ENCODE measurements at places on chromosomes 5 and 9.

- H3K27ac ChIP-seq, result no peak overlapping the region
- no peaks in the 10 kb centered on the region for H3K27me3 ChIP-seq
- peak; percentile 20 for DNase-seq
- H3K4me1 ChIP-seq, result peaks cover 16% of the 10 kb centered on the region
Observed at GRCh38 chr5:141866096-141866495, 12.1 kb downstream of the PCDH1 start.

- no peak overlapping the region for H3K4me3 ChIP-seq
- no peaks in the 10 kb centered on the region for H3K36me3 ChIP-seq
- DNase-seq, result no peak
Observed at GRCh38 chr9:111805830-111806241, 11.1 kb upstream of the SHOC1 start.

GRCh38 chr9:71552480-71552879, 215.8 kb downstream of the CEMIP2 start:
- DNase-seq, result no peak
- H3K4me3 ChIP-seq, result no peak overlapping the region
- H3K27ac ChIP-seq, result no peak overlapping the region
- H3K36me3 ChIP-seq, result no peaks in the 10 kb centered on the region
- H3K27me3 ChIP-seq, result peaks cover 61% of the 10 kb centered on the region

DNA sequence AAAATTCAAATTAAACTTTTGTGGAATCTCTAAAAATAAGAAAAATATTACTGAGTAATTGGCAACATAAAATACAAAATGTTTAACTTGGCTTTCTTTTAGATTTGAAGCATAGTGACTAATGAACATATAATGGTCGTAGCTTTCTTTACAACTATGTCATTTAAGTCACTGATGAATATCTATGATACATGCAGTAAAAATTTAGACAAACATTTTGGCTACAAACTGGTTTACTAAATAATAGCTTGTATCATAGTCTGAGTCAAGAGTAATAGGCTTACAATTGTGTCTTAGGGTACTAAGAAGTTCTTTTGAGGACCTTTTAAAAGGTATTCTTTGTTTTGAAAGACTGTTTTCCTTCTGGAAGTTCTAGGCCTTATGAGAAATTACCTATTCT, 2.0 kb upstream of the APC start:
- H3K4me1 ChIP-seq, result peaks cover 11% of the 10 kb centered on the region
- no peak overlapping the region for H3K27ac ChIP-seq
- no peak for DNase-seq
- no peaks in the 10 kb centered on the region for H3K36me3 ChIP-seq

DNA sequence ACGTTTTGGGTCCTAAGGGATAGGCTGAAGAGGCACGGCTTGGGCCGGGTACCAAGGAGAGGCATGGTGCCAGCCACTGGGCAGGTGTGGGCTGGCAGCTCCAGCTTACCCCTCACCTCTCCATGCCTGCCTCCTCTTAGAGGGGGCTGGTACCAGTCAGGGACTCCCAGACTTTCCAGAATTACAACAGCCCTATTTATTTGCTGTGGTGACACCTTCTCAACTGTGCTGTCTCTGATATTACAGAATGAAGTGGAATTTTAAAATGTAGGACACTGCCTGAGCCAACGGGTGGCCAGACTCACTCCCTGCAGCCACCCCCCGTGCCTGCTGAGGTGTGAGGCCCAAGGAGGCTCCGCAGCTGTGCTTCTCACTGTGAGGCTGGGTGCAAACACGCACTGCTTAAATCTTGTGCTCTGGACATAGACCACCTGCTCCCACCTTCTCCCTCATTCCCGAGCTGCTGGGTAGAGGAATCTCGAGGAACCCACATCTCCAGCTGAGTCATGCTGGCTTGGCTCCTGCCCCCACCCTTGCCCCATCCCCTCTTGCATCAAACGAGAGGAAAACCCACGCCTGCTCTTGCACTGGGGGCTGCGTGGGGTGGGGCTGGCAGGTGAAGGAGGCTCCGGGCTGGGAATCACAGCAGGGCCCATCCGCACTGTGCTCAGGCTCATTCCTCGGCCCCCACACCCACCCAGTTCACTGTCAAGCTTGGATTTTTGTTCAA, 47.9 kb downstream of the PRRT1B start:
- H3K4me1 ChIP-seq, result peaks cover 20% of the 10 kb centered on the region
- no peak overlapping the region for H3K27ac ChIP-seq
- H3K36me3 ChIP-seq, result no peaks in the 10 kb centered on the region

GRCh38 chr5:103600086-103600485, 37.5 kb upstream of the NUDT12 start:
- H3K27me3 ChIP-seq, result no peaks in the 10 kb centered on the region
- no peak overlapping the region for H3K4me3 ChIP-seq
- H3K4me1 ChIP-seq, result no peaks in the 10 kb centered on the region
- no peaks in the 10 kb centered on the region for H3K36me3 ChIP-seq

- H3K4me1 ChIP-seq, result peaks cover 18% of the 10 kb centered on the region
- no peaks in the 10 kb centered on the region for H3K36me3 ChIP-seq
- H3K4me3 ChIP-seq, result peak overlapping the region; percentile 72
- DNase-seq, result no peak
Observed at GRCh38 chr9:126859111-126859510, 1.3 kb upstream of the ZBTB34 start.

GRCh38 chr9:109046346-109046745, 33.0 kb upstream of the CTNNAL1 start:
- DNase-seq, result no peak
- peaks cover 38% of the 10 kb centered on the region for H3K36me3 ChIP-seq
- H3K4me3 ChIP-seq, result no peak overlapping the region

DNA sequence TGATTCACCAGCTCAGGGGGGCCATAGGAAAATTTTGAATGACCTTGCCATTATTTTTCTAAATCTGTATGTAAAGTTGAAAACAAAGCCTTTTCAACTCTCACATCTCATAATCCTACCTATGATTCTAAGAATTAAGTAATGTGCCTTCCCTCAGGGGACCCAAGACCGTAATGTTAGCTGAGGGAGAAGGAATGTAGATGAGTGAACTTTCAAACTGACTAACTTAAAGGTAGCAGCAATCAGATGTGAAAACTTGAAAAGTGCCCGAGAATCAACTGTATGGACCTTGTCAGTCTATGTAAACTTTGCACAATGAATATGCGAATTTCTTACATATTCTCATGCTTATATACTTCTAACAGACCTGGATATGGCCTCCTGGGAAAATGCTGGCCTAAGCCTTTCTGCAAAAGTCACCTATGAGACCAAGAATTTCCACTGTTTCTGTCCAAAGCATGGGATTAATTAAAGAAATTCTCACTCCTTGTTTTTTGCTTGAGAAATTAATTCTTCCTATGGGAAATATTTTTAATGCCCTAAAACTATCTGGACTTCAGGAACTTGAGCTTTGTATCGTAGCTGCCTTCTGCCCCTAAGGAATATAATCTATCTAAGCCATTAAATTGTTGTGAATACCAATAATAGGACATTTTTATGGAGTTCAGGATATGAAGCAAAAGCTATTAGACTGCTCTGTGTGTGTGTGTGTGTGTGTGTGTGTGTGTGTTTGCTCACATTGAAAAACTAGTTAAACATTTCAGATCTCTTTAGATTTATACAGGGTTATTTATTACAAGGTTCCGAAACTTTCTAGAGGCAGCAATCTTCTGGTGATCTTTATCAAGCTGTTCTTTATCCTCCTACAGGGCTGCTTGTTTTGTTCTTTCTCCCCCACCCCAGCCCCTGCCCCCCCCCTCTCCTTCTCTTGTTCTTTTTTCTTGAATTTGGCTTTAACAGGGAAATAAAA, 169.1 kb upstream of the CLINT1 start:
- no peak overlapping the region for H3K27ac ChIP-seq
- peaks cover 31% of the 10 kb centered on the region for H3K27me3 ChIP-seq
- no peak overlapping the region for H3K4me3 ChIP-seq
- DNase-seq, result no peak

Data from natural killer cell treated with Interleukin-12 subunit alpha and Interleukin-12 subunit beta and Interleukin-15 and Interleukin-18, amount 100 ng/mL, for 72 hours (primary cell).